ENCODE measurements at places on chromosomes 6 and 20.

- DNase-seq: no peak
Measured at GRCh38 chr20:25021336-25021735, 28.8 kb upstream of the APMAP start.

- DNase-seq: no peak
Measured at GRCh38 chr20:61184194-61184593, 67.9 kb upstream of the CDH4 start.

- DNase-seq: peak; percentile 56
Measured at GRCh38 chr6:125904871-125905270, 51.7 kb upstream of the HINT3 start.

DNA sequence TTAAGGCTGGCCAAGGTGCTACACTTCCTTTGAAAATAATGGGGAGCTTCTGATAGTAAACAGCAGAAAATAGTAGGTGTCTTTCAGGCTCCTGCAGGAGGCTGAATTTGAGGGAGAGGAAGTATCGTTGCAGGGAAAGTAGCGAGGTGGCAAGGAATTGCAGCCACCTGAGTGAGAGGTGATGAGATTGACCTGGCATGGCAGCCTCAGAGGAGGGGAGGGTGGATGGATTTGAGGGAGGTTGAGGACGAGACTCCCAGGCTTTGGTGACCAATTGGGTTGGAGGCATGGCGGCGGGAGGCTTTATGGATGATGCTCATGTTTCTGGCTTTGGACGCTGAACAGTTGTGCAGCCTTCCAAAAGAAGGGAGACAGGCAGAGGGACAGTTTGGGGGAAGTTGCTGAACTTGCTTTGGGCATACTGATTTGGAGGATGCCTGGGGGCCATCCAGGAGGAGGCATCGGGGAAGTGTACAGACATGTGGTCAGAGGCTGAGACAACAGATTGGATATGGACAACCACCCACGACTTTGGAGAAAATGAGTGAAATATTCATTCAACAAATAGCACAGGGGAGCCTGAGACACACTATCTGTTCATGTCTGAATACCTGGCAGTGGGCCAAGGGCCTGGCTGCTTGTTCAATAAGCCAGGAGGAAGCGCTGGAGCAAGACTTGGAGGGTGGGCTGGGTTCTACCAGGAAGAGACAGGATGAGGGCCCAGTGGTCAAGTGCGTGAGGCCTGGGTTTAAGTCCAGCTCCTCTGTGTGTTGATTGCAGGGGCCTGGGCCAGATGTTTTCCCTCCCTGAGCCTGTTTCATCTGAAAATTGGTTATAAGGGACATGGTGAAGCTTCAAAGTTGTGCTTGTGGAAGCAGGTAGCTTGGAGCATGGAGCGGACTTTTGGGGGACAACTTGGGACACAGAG is 113.2 kb downstream of the CEBPB start:
- no peak for DNase-seq

DNA sequence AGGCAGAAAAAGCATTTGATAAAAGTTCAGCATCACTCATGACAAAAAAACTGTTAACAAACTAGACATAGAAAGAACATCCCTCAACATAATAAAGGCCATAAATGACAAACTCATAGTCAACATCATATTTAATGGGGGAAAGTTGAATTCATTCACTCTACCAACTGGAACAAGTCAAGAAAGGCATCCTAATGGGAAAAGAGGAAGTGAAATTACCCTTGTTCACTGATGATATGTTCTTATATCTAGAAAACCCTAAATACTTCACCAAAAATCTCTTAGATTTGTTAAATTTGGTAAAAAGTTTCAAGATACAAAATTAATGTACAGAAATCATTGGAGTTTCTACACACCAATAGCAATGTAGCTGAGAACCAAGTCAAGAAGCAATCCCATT is 48.9 kb downstream of the GGTLC1 start:
- DNase-seq: no peak

DNA sequence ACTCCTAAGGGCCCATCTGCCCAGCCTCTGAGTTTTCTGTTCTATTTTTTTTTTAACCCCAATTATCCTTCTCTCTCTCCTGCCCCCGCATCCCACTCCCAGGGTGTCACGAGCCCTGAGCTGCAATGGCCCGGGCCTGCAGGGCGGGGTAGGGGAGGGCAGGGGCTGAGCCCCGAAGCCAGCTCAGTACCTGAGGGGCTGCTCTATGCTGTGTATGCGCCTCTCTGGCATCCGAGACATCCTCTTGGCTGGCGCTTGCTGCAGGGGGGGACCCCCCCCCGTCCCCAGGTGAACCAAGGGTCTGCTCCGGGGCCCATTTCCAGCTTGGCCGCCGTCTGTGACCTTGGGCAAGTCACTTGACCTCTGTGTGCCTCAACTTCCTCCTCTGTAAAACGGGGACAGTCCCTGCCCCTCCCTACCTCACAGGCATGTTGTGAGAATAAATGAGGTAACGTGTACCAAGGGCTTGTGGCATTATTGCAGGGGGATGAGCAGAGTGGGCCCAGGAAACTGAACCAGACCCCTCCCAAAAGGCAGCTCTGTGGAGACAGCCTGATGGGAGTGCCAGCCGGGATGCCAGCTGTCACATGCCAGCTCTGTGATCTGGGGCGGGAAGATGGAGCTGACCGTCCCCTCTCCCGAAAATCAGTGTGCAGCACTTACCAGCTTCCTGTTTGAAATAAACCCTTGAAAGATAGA is 13.0 kb upstream of the MYL9 start:
- no peak for DNase-seq

GRCh38 chr6:149456311-149457021 is 28.3 kb downstream of the ZC3H12D start:
- DNase-seq: no peak

Data from activated CD8-positive, alpha-beta T cell treated with anti-CD3 and anti-CD28 coated beads, Interleukin-2, amount 10 ng/mL, durations not matched to agents 7 days and 5 days (primary cell).